ENCODE measurements at places on chromosomes 12 and 14.

GRCh38 chr14:104157016-104157928, 18.9 kb downstream of the KIF26A start:
- no peaks in the 10 kb centered on the region for H3K27me3 ChIP-seq
- no peak overlapping the region for H3K4me3 ChIP-seq
- H3K36me3 ChIP-seq: no peaks in the 10 kb centered on the region
- no peak overlapping the region for H3K27ac ChIP-seq
- no peak for DNase-seq

DNA sequence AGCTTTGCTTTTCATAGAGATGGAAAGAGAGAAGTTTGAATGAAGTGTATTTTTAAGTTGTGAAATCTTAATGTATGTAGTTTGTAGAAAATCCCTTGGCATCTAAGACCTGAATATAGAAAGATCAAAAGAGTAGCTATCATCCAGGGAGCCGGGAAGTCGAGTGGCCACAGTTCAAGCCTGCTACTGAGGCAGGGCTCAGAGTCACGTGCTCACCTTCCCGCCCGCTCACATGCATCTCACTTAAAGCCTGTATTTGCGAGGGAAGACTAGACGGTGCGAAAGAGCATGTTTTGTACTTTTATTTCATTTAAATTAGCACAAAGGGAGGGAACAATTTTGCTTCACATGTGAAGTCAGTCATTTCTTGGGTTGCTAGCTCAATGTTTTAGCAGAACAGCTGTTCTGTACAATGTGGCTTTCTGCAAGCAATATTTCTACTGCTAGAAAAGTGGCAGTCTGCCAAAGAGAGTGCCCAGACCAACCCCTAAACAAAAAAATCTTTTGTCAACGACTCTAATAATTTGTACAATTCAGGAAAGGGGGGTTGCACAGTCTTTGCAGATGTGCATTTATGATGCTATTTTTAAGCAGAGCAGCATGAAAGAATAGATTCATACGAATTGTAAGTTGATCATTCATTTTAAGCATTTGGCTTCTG, 290.7 kb downstream of the NPAS3 start:
- no peaks in the 10 kb centered on the region for H3K27me3 ChIP-seq
- no peak for DNase-seq
- no peak overlapping the region for H3K27ac ChIP-seq
- no peak overlapping the region for H3K4me3 ChIP-seq

DNA sequence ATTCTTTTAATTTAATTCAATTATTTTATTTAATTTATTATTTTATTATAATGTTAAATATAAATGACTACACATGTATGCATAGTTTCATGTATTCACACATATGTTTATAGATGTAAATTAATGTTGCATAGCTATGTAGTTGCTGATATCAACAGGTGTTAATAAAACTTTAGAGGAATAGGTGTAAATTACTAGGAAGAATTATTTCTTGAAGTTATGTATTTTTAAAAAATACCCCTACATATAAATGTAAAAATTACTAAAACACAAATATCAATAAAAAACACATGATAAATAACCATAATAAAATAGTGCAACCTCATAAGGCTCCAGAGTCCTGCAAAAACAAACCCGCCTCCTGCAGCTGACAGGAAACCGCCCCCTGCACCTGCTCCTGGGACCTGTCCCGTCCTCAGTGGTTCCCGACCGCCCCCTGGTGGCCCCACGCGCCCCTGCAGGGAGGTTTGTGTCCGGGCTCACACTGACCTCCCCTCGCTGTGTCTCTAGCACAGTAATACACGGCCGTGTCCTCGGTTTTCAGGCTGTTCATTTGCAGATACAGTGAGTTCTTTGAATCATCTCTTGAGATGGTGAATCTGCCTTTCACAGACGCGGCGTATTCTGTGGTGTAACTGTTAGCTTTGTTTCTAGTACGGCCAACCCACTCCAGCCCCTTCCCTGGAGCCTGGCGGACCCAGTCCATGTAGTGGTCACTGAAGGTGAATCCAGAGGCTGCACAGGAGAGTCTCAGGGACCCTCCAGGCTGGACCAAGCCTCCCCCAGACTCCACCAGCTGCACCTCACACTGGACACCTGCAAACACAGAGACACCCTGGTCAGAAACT, 1264.0 kb downstream of the TMEM121 start:
- peak; percentile 64 for DNase-seq
- H3K27ac ChIP-seq: no peak overlapping the region
- H3K36me3 ChIP-seq: no peaks in the 10 kb centered on the region
- H3K27me3 ChIP-seq: no peaks in the 10 kb centered on the region
- H3K4me1 ChIP-seq: no peaks in the 10 kb centered on the region

DNA sequence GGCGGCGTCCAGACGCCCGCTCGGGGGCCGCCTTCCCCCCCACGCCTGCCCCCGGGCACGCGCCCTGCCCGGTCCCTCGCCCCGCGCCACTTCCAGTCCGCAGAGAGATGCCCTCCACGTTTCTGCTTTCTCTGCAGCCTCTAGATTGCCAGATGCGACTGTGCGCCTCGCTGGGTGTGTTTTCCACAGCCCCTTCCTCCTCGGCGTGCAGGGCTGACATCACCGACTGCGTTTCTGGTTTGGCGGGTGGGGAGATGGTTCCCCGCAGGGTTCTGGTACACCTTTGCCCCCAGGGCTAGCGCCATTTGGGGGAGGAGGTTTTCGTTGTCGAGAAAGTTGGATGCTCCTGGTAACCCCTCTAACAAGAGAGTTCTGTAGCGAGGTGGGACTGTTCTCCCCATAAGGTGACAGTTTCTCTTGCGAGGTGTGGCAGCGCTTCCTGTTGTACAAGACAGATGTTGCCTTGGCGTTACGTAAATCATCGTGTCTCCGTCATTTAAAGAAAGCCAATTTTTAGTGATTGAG, 1.5 kb downstream of the CALM1 start:
- DNase-seq: peak; percentile 65
- H3K4me3 ChIP-seq: peak overlapping the region; percentile 63
- peaks cover 11% of the 10 kb centered on the region for H3K4me1 ChIP-seq
- no peaks in the 10 kb centered on the region for H3K27me3 ChIP-seq
- no peaks in the 10 kb centered on the region for H3K36me3 ChIP-seq

- H3K27me3 ChIP-seq: no peaks in the 10 kb centered on the region
- no peak overlapping the region for H3K4me3 ChIP-seq
- no peaks in the 10 kb centered on the region for H3K36me3 ChIP-seq
- peaks cover 5% of the 10 kb centered on the region for H3K4me1 ChIP-seq
Observed at GRCh38 chr14:76294876-76295275, 81.1 kb upstream of the ESRRB start.

- H3K27me3 ChIP-seq: no peaks in the 10 kb centered on the region
- no peaks in the 10 kb centered on the region for H3K36me3 ChIP-seq
- no peak overlapping the region for H3K27ac ChIP-seq
- no peaks in the 10 kb centered on the region for H3K4me1 ChIP-seq
Observed at GRCh38 chr12:49809381-49809905, 18.8 kb downstream of the NCKAP5L start.

GRCh38 chr14:29111554-29111953, 345.0 kb downstream of the FOXG1 start:
- no peak for DNase-seq
- no peaks in the 10 kb centered on the region for H3K27me3 ChIP-seq
- H3K4me3 ChIP-seq: no peak overlapping the region
- H3K4me1 ChIP-seq: no peaks in the 10 kb centered on the region
- H3K36me3 ChIP-seq: no peaks in the 10 kb centered on the region
- no peak overlapping the region for H3K27ac ChIP-seq

- H3K4me3 ChIP-seq: no peak overlapping the region
- no peaks in the 10 kb centered on the region for H3K36me3 ChIP-seq
- no peak for DNase-seq
Observed at GRCh38 chr14:41986083-41986645, 379.5 kb downstream of the LRFN5 start.

DNA sequence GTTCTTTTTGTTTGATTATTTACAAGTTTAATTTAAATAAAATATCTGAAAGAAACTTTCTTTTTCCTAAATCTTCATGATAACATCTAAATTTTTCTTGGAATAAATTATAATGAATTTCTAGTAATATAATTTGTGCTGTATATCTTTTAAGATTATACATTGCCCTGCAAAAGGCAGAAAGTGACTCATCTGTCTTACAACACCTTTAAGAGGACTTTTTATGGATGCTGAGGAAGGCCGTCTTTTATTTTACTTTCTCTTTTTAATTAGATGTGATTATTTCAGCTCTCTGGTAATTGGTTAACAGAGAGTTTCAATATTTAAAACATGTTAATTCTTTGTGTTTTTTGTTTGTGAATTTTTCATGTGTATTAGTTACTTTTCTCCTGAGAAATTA, 598.4 kb downstream of the RPL10L start:
- H3K4me3 ChIP-seq: no peak overlapping the region
- H3K27me3 ChIP-seq: no peaks in the 10 kb centered on the region
- no peak overlapping the region for H3K27ac ChIP-seq
- no peaks in the 10 kb centered on the region for H3K4me1 ChIP-seq

DNA sequence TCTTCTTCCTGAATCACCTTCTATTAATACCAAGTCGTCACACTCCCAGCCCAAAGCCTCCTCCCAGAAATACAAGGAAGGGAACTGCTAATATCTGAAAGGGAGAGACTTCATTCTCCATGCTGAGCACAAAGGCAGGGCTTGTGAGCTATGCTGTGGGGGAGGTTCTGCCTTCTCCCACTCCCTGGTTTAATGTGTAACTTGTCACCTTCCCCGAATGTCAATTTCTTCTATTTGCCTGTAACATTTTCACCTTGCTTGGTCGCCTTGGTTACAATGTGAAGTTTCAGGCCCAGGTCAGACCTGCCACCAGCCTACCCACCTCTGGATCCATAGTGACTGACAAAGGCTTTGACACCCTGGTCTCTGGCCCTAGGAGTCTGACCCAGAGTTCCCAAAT, 82.0 kb upstream of the ESRRB start:
- peak overlapping the region; percentile 70 for H3K27ac ChIP-seq
- H3K4me1 ChIP-seq: peaks cover 5% of the 10 kb centered on the region
- no peak for DNase-seq
- no peak overlapping the region for H3K4me3 ChIP-seq
- no peaks in the 10 kb centered on the region for H3K27me3 ChIP-seq

DNA sequence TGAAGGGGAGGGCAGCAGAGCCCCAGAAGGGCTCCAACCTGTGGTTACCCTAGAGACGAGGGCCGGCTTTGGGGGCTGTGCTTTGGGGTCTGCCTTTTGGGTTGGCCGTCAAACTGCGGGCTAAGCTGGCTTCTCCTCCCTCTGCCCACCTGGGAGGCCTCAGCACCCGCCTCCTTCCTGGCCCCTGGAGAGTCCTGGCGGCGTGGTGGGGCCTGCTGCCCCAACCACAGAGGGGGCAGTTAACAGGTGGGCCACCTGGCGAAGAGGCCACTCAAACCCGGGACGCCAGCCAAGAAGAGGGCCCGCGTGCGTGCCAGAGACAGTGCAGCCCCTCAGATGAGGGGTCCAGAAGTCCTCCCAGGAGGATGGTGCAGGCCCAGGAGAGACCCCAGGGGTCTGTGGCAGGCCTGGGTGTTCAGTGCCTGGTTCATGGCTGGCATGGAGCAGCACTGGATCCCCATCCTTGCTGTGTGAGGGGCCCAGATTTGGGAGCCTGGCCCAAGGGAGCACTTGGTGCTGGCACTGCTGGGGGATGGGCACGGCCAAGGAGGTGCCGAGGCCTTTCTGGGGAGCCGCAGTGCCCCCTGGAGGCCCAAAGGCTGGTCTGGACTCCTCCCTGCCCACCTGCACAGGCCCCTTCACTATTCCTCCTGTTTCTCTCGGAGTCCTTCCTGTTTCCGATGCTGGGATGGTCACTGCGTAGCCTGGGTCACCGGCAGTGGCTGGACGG, 48.8 kb downstream of the LRCOL1 start:
- H3K4me3 ChIP-seq: no peak overlapping the region
- no peaks in the 10 kb centered on the region for H3K27me3 ChIP-seq
- DNase-seq: no peak

GRCh38 chr12:9673404-9674225, 4.1 kb downstream of the CLEC2D start:
- no peak overlapping the region for H3K4me3 ChIP-seq
- no peaks in the 10 kb centered on the region for H3K4me1 ChIP-seq

DNA sequence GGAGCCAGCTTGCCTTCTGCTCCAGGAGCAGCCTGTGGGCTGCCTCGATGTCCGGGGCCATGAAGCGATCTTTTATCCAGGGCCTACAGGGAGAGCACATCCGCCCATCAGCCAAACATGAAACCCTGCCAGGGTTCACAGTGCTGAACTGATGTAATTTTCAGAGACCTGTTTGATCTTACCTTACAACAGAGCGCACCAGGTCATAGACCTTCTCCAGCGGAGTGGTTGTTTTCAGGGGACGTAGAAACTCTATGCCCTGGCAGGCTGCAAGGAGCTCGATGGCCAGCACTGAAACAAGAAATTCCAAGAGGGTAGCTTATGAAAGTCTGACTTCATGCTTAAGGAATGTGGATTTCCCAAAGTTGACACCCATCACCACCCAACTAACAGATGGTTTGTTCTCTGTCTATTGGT, 19.7 kb downstream of the HAL start:
- DNase-seq: no peak
- no peak overlapping the region for H3K4me3 ChIP-seq
- no peaks in the 10 kb centered on the region for H3K4me1 ChIP-seq
- H3K27me3 ChIP-seq: no peaks in the 10 kb centered on the region

GRCh38 chr14:59081720-59082119, 106.7 kb upstream of the DAAM1 start:
- no peak overlapping the region for H3K4me3 ChIP-seq
- H3K36me3 ChIP-seq: no peaks in the 10 kb centered on the region
- DNase-seq: no peak
- H3K27me3 ChIP-seq: no peaks in the 10 kb centered on the region
- H3K4me1 ChIP-seq: no peaks in the 10 kb centered on the region
- H3K27ac ChIP-seq: no peak overlapping the region

- no peak overlapping the region for H3K27ac ChIP-seq
- no peaks in the 10 kb centered on the region for H3K4me1 ChIP-seq
- no peak overlapping the region for H3K4me3 ChIP-seq
- DNase-seq: no peak
- no peaks in the 10 kb centered on the region for H3K36me3 ChIP-seq
Observed at GRCh38 chr12:131192951-131193350, 239.2 kb downstream of the ADGRD1 start.

GRCh38 chr14:106518054-106518943, 991.9 kb downstream of the TMEM121 start:
- H3K27me3 ChIP-seq: no peaks in the 10 kb centered on the region
- DNase-seq: peak; percentile 20
- no peaks in the 10 kb centered on the region for H3K36me3 ChIP-seq
- H3K27ac ChIP-seq: no peak overlapping the region
- H3K4me3 ChIP-seq: no peak overlapping the region

- no peak for DNase-seq
- H3K27ac ChIP-seq: no peak overlapping the region
- no peaks in the 10 kb centered on the region for H3K27me3 ChIP-seq
- no peak overlapping the region for H3K4me3 ChIP-seq
- H3K4me1 ChIP-seq: no peaks in the 10 kb centered on the region
Observed at GRCh38 chr14:23712287-23712686, 76.1 kb downstream of the DHRS2 start.

Data from pancreas (tissue), 10 donors.